MG63 (cell line): ENCODE measurements at places on chromosomes 3 and 15. TPM values are rescaled to one million over a fixed set of nuclear protein-coding genes. Genes with fewer than 3 reads are reported as not detected.

DNA sequence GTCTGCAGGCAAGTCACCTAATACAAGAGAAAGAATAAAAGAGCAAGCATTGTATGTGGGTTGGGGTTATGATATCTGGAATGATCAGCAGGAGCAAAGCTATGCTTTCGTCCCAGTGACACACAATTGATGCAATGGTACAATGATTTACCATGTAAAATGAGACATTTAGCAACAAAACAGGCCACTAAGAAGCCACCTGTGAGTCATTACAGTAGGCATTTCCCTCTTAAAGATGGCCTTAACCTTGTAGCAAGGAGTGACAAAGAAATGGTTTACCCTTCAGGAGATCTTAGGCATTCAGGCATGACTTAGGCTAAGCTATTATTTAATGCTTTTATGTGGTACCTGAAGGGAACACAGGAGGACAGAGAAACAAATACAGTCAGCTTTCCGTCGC lies 373.3 kb upstream of the RBMS3 start:
- DNase-seq, result no peak

DNA sequence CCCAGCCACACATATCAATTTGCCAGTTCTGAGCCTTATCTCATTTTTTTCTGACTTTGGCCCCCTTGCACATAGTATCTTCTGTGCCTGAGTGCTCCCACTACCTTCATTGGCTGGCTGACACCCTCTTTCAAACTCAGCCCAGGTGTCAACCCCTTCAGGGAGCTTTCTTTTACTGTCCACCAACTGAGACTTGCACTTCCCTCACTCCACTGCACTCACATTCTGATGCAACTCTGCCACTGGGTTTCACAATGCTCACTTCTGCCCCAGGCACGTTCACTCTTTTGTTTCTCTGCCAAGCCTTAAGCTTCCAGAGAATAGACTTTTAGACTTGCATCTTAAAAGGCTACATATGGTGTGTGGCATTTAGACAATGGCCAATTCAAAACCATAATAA lies 101.5 kb upstream of the CBLB start:
- peak; percentile 50 for DNase-seq

DNA sequence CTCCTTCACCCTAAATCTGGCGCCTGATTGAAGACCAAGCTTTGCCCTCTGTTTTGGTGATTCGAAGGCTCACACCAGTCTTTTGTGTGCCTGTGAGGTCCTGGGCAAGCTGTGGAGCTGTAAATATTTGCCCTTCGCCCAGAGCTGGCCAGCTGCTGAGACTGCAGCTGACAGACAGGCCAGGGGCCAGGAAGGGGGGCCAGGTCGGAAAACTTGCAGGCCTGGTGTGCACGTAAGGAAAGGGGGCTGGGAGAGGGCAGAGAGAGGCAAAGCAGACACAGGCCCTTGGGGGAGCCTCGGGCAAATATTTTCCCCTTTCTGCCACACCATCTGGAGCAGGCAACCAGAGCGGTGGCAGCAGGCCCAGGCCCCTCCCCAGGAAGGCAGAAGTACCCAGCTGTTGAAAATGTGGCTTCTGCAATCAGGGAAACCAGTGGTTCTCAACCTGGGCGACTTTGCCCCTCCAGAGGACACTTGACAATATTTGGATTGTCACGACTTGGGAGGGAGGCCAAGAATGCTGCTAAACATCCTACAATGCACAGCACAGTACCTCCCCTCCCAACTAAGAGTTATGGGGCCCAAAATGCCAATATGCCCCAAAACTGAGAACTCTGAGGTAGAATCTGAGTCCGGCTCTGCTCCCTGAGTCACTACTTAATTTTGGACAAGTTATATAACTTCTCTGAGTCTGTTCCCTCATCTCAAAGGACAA lies 2.5 kb downstream of the PDZRN3 start:
- peak; percentile 75 for DNase-seq

GRCh38 chr3:77281721-77282120 lies 241.8 kb downstream of the ROBO2 start:
- DNase-seq, result no peak

GRCh38 chr15:31297575-31298456 lies 28.8 kb upstream of the KLF13 start:
- no peak for DNase-seq

- DNase-seq, result peak; percentile 1
Measured at GRCh38 chr3:66938338-66938963, 59.7 kb upstream of the KBTBD8 start.

DNA sequence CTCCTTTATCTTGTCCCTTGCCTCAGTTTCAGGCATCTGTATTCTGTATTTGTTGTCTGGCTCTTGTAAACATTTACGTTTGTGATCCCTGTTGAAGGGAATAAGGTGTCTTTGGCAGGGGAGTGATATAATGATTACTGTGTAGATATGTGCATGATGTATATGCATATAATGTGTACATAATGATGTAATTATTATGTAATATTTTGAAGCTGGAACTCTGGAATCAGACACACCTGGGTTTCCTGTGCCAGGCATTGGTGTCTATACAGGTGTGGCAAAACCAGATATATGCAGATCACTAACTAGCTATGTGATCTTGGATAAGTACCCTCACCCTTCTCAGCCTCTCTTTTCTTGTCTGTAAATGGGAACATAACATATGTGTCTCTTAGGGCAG lies 241.2 kb upstream of the FEZF2 start:
- DNase-seq, result no peak

DNA sequence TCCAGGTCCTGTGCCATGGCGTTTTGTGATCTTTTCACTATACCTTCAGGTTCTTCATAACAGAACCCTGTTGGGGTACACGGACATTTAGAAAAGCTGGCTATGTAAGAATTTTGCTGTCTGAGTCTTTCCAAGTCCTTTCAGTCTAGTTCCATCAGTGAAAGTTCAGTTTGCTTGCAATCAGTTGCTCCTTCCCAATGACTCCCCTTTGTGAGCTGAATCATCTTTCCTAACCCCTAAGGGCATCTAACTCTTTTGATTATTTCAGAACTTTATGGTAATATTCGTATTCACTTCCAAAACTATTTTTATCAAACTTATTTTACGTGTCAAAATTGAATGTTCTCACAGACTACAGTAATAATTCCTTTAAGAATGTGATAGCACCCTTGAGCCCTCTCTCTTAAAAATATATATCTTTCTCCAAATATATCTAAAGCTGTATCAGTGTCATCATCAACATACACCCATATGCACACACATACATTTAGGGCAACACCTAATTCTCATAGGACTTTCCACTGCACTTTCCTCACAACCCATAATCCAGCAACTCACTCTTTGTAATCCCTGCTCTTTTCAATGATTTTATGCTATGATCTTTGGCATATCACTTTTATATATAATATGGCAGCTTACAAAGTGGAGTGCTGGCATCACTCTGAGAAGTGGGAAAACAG lies 263.7 kb downstream of the GBE1 start:
- no peak for DNase-seq

- DNase-seq, result no peak
Measured at GRCh38 chr3:149203758-149204157, 17.9 kb downstream of the CP start.

GRCh38 chr3:12870942-12871341 lies 29.6 kb upstream of the RPL32 start:
- DNase-seq, result peak; percentile 67

- DNase-seq, result no peak
Measured at GRCh38 chr15:40339621-40339945, 1.2 kb downstream of the CCDC9B start.

- peak; percentile 57 for DNase-seq
Measured at GRCh38 chr3:141876891-141877621, 613 bp downstream of the ATP1B3 start.

- peak; percentile 88 for DNase-seq
Measured at GRCh38 chr15:99424978-99425656, 140.7 kb upstream of the MEF2A start.

DNA sequence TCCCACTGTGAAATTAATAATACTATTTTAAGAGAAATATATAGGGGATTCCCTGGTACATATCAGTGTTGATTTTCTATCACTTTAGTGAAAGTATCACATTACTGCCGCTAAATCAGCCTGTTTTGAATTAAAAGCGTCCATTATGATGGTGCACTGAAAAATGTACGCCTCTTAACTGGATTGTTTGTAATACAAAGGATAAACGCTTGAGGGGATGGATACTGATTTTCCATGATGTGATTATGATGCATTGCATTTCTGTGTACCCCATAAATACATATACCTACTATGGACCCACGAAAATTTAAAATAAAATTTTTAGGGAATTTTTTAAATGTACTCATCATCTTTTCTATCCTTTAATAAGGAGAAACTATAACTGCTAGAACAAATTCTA lies 478.6 kb downstream of the MAGI1 start:
- no peak for DNase-seq

GRCh38 chr3:162489853-162490252 lies 993.2 kb downstream of the OTOL1 start:
- no peak for DNase-seq

DNA sequence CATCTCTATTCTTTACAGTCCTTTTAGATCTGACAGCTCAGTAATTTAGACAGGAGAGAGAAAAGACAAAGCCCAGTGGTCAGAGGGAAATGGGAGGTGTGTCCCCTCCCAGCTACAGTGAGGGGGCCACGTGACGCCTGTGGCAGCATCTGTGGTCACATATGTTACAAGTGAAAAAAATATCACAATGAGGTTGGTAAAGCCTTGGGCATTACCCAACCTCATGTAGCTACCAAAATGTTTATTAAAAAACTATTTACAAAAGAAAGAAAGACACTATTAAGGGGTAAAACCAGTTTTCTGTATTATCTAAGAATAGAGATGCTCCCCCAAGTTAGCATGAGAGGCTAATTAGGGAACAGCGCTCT lies 42.9 kb upstream of the PLCL2 start:
- no peak for DNase-seq

DNA sequence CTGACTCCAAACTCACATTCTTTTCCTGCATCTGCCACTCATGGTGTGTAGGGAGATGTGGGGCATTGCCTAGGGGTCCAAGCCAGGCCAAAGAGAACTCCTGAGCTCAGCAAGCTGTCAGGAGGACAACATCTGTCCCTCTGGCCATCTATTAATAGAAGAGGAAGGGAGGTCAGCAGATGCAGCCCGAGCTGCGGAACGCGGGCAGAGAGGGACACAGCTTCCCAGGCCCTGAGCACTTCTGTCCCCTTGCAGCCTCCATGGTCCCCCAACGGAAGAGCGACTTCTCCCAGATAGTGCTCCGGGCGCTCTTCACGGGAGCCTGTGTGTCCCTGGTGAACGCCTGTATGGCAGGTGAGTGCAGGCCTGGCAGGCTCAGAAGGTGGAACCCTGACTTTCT lies 37.3 kb upstream of the PDE8A start:
- DNase-seq, result no peak

- DNase-seq, result peak; percentile 44
Measured at GRCh38 chr3:149273096-149273751, 51.6 kb upstream of the CP start.

Gene SLC25A38
- 18.2 and 28.8 TPM in 2 replicates for total RNA-seq

Gene RTP1
- total RNA-seq, result not detected in 2 replicates

Gene SLC28A2
- total RNA-seq, result not detected in 2 replicates

Gene CAMKV
- 0.20 TPM in 1 of 2 replicates, not detected in the other for total RNA-seq

Gene PIERCE2
- total RNA-seq, result 3.7 TPM in 1 of 2 replicates, not detected in the other

Gene ADCY5
- not detected in 2 replicates for total RNA-seq

Gene MEX3B
- total RNA-seq, result 4.0 and 6.2 TPM in 2 replicates

Gene CCR9
- not detected in 2 replicates for total RNA-seq

Gene DNAH1
- total RNA-seq, result 0.49 and 1.2 TPM in 2 replicates
